ENCODE measurements at places on chromosomes 1 and 21.

DNA sequence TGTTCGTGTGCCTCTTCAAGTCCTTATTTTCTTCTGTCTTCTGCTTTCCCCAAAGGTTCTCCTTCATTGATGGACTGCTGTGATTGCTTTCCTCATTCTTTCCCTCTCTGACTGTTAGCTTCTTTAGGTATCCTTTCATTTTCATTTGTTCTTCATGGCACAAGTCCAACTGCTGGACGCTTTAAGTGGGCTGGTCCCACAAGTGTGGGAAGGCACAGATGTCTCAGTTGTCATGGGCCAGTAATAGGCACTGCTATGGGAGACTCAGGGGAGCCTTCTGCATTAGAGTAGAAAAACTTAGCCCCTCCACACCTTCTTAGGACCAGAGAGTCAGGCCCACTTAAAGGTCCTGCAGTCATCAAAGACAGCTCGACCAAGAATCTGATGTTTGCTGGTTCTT is 122.3 kb upstream of the C1orf105 start:
- DNase-seq, result no peak

GRCh38 chr1:39919545-39919944 is 17.8 kb upstream of the MYCL start:
- DNase-seq, result peak; percentile 86

GRCh38 chr1:113675302-113675701 is 84.0 kb downstream of the PHTF1 start:
- peak; percentile 46 for DNase-seq

GRCh38 chr21:20013851-20014250 is 984.4 kb upstream of the NCAM2 start:
- DNase-seq, result no peak

DNA sequence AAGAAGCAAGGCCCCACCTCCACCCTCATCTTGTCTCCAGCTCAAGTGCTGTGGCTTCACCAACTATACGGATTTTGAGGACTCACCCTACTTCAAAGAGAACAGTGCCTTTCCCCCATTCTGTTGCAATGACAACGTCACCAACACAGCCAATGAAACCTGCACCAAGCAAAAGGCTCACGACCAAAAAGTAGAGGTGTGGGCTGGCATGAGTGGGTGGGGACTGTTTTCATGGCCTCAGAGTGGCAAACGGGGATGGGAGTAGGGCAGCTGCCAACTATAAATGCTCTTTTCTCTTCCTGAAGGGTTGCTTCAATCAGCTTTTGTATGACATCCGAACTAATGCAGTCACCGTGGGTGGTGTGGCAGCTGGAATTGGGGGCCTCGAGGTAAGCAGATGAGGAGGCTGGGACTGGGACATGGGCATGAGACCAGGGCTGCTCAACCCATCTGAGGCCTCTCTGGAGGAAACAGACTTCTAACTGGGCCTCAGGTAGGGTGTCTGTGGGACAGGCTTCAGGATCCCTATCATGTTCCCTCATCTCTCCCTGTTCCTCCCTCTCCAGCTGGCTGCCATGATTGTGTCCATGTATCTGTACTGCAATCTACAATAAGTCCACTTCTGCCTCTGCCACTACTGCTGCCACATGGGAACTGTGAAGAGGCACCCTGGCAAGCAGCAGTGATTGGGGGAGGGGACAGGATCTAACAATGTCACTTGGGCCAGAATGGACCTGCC is 8.8 kb upstream of the P3R3URF start:
- DNase-seq, result no peak

DNA sequence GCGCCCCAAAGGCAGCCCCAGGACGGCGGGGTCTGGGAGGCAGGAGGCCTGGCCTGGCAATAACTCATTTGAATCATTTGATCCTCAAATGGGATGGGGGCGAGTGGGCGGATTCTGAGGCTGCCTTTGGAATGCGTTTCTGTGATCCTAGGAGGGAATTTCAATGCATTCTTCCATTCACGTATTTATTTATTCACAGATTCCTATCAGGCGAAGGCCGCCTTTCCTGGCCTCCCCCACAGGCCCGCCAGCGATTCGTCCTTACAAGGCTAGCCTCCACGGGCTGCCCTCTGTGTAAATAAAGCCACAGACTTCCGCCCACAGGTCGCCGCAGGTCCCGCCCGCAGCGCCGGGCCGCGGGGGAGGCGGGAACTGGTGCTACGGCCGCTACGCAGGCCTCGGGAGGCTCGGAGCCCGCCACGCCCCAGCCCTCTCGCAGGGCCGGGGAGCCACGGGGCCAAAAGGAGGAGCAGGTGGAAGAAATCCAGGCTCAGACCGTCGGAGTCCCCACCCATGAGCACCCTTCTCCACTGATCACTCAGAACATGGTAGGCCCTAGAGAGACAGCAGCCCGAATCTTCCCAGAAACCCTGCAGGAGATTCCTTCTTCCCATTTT is 31.3 kb upstream of the JUN start:
- DNase-seq, result peak; percentile 97

GRCh38 chr1:15799004-15799867 is 8.2 kb downstream of the UQCRHL start:
- DNase-seq, result no peak

GRCh38 chr1:204742676-204743251 is 57.2 kb upstream of the LRRN2 start:
- peak; percentile 69 for DNase-seq

DNA sequence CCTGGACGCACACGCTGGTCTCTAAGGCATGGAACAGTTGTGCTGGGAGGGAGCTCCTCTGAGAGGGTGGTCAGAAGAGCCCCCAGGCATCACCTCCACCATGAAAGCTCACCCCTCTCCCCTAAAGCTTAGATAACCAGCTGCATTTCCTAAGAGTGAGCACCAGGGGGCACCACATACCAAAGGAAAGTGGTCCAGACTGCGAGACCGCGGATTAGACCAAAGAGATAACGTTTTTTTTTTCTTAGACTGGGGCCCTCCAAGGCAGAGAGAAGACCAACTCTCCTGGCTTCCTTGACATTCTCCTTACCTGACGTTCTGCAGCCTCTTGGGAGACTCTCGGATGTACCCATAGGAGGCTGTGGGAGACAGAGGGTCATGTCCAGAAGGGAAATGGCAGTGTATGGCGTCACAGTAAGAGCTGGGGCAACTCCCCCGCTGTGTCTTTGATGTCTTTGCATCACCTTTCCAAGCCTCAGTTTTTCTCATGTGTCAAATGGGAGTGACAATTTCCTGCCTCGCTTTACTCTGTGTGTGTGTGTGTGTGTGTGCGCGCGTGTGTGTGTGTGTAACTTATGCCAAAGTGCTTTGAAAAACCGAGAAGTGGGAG is 12.3 kb upstream of the IFNLR1 start:
- peak; percentile 55 for DNase-seq

GRCh38 chr1:241077386-241078147 is 279.4 kb downstream of the RGS7 start:
- DNase-seq, result no peak

DNA sequence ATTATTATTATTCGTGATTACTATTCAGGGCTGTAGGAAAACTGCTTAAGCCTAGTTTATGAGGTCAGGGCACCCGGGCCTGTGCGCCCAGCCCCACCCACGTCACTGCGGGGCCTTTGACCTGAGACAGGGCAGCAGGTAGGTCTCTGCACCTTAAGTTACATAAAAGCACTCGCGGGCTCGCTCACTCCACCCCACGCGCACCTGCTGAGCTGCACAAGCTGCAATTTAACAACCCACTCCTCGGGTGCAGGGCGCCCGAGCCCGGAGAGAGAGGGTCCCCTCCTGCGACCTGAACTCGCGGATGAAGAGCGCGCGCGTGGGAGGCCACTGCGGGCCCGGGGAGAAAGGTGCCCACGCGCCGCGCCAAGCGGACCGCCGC is 477 bp downstream of the ICMT start:
- DNase-seq, result no peak

GRCh38 chr1:3040004-3040403 is 18.7 kb downstream of the ACTRT2 start:
- no peak for DNase-seq

GRCh38 chr1:208100906-208101305 is 143.3 kb downstream of the PLXNA2 start:
- DNase-seq, result no peak

GRCh38 chr1:80211691-80212380 is 1205.3 kb upstream of the ADGRL4 start:
- DNase-seq, result no peak

- no peak for DNase-seq
Observed at GRCh38 chr1:90704817-90705216, 12.3 kb downstream of the BARHL2 start.
